AG04449 (cell line): ENCODE measurements at places on chromosomes 7 and 10.

GRCh38 chr10:98899018-98899417 lies 336.6 kb downstream of the HPSE2 start:
- no peak for DNase-seq

DNA sequence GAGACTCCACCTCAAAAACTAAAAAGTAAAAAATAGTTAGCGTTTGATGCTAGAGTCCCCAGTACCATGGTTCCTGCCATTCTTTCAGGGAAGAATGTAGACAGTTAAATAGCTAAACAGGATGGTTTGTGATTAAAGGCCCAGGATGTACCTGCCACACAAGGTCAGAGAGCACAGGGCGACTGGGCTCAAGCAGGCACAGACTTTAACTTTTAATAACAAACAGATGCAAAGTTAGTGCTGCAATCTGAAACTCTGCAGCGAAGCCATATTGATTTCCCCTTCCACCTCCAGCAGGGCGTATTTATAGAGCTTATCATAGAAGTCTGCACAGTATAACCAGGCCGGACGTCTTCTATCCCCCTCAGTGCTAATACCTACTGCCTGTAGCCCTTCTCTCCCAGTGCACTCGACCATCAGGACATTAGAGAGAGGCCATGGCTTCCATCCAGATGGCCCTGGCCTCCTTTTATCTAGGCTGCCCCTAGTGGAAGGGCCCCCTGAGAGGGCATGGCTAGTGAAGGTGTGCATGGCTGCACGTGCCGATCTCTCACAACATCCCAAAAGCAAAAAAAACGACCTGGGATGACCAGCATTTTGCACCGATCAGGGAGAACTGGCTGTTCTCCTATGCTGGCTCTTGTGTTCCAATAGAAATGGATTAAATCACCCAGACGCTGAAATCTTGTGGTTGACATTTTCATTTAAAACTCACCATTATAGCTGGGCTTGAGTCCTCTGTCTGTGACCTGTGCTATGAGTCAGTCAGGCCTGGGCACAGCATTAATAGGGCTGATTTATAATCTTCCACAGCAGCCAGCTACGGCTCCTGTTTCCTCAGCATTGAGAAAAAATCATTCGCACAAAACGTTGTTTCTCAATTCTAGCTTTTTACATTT lies 7.6 kb upstream of the BAG3 start:
- DNase-seq = no peak

DNA sequence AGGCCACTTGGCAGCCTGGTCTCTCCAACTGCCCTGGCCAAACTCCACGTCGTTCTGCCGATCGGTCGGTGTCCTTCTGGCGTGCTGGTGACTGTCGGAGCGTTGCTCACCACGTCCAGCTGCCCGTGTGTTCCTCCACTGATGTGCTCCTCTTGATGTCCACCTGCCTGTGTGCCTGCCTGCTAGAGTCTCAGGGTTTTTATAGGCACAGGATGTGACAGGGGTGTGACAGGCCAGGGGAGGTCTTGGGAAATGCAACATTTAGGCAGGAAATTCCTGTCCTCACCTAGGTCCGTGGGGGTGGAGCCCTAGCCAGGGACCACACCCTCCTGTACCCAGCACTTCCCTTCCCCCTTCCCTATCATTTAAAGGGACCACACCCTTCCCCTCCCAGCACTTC lies 25.2 kb upstream of the CFAP46 start:
- DNase-seq = no peak

DNA sequence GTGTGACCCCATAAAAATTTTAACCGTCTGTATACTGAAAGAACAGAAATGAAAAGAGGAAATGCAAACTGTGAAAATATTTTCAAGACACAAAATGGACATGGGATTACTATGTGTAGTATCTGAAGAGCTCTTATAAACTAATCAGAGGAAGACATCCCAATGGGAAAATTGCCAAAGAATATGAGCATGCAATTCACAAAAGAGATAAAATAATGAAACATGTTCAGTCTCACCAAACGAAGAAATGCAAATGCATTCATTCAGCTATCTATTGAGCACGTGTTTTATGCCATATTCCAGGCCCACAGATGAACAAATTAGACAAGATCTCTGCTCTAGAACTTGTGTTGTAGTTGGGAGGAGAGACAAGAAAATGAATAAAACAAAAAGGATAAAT lies 63.2 kb downstream of the NHLRC2 start:
- no peak for DNase-seq

DNA sequence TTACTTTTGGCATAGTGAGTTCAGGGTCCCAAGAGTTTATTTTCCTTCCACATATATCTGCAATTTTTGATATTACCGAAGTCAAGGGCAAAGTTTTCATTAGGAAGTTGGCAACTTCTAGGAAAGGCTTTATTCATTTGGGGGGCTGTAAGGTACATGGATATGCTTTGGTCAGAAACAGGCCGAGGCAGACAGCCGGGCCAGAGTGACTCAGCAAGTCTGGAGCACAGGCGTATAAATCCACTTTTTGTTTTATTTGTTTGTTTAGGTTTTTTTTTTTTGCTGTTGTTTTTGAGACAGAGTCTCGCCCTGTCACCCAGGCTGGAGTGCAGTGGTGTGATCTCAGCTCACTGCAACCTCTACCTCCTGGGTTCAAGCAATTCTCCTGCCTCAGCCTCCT lies 3.7 kb downstream of the ZNF680 start:
- DNase-seq = no peak
